Aorta (tissue), 5 donors: ENCODE measurements at places on chromosomes 1 and 21. TPM values are rescaled to one million over a fixed set of nuclear protein-coding genes. Genes with fewer than 3 reads are reported as not detected.

Gene AGMAT
- total RNA-seq = 0.13 TPM

Gene SPATA17
- total RNA-seq = not detected

Gene SPATA21
- not detected for total RNA-seq

Gene LIPI
- not detected for total RNA-seq

Gene SPRR3
- not detected for total RNA-seq

Gene OR14A2
- total RNA-seq = not detected

DNA sequence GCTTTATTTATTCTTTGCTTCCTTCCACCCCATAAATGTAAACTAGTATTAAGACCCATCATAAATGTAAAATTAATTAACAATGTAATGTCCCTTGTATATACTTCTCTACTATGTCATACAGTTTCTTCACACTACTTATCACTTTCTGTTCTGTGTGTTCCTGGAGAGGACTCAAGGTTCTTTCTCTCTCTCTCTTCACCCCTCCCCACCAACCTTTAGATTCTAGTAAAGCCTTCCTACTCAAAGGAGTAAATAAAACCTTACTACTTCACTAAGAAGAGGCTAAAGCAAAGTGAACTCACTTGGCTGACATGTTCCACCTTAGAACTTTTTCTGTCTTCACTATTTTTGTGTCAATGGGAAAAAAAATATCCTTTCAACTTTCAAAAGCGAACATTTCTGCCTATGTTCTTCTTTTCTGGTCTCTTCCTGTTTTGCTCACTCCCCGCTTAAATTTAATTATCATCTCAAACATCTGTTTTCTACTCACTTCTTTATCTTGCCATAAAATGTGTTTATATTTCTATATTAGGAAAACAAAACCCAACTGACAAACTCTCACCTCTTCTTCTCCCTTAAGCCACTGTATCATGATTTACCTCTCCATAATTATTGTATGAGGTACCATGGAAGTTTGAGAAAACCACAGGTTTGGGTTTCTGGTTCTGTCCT is 260.3 kb downstream of the DPYD start:
- DNase-seq = no peak

- DNase-seq = no peak
Measured at GRCh38 chr1:87017998-87018672, 103.7 kb downstream of the HS2ST1 start.

- no peak for DNase-seq
Measured at GRCh38 chr1:243343970-243344937, 88.4 kb downstream of the SDCCAG8 start.

DNA sequence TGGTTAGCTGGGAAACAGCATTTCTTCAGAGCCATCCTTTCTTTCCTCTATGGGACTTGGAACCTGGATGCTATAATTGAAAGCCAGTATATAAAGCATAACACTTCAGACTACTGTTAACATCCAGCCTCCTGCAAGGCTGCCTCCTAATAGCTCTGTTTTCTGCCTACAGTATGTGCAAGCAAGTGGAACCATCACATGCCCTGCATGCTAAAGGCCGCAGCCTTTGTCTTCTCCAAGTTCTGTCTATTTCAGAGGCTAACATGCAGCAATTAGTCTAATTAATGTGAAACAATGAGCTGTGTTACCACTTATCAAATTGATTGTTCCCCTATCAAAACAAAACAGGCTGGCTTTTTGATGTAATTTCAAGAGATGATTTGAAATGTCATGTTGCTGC is 82.7 kb upstream of the ESRRG start:
- DNase-seq = no peak

GRCh38 chr1:196538473-196538872 is 69.8 kb downstream of the KCNT2 start:
- DNase-seq = no peak

DNA sequence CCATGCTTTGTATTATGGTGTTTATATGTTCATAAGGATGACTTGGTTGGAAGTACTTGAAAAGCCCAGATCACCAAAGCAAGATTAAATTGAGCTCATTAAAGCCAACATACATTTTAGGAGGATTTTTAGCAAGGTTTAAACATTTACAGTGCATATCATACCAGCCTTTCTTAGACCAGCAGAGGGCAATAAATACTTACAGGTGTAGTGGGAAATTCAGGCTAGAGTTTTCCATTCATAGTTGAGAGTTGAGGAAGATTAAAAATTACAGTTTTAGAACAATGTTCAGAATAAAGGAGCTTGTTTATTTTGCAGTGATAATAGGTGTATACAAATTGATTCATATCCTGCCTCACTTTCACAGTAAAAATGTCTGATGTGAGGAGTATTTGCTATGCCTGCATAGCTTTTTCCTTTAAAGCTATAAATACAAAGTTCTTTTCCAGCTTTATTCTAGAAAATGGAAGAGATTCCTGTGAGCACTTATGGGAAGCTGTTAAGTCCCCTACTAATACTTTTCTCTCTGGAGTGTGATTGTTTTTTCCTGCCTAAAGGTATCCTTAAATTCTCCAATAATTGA is 35.3 kb downstream of the DTL start:
- no peak for DNase-seq

DNA sequence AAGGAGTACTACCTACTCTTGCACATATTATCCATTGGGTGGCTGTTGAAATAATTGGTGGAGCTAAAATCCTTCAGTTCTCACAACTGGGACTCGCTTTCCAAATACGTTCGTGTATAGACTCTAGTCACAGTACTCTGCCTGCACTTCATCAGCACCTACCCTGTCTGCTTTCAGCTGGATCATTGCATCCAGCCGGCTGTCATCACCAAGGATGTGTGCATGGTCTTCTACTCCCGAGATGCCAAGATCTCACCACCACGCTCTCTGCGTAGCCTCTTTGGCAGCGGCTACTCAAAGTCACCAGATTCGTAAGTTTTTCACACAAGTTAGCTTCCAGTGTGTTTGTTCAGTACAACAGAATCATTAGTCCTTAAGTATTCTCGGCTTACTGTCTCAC is 37.3 kb upstream of the PGD start:
- no peak for DNase-seq

- no peak for DNase-seq
Measured at GRCh38 chr1:14662116-14662515, 63.6 kb downstream of the KAZN start.

GRCh38 chr1:200675588-200675852 is 5.8 kb upstream of the DDX59 start:
- DNase-seq = no peak

- DNase-seq = no peak
Measured at GRCh38 chr1:61149010-61149860, 66.9 kb downstream of the NFIA start.

- no peak for DNase-seq
Measured at GRCh38 chr1:158249646-158250045, 4.6 kb upstream of the CD1A start.

GRCh38 chr1:183776731-183777130 is 28.2 kb upstream of the RGL1 start:
- no peak for DNase-seq

DNA sequence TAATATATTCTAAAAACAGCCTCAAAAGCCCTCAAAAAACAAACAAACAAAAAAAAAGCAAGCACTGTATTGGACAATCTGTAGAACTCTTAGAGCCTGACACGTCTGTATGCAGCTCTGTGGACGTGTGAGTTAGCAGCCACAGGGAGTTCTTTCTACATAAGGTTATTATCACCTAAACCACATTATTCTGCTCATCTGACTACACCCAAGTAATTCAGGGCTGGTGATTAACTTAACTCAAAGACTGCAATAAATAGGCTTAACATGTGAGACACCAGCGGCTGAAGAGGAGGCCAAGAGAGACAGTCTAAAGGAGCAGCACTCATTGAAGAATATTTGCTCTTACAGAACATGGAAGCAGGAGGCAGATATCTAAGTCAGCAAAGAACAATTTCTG is 316.0 kb downstream of the VAV3 start:
- DNase-seq = no peak

- DNase-seq = no peak
Measured at GRCh38 chr1:30027247-30027646, 696.1 kb downstream of the MATN1 start.

GRCh38 chr21:16388911-16389560 is 659.3 kb downstream of the USP25 start:
- DNase-seq = no peak

DNA sequence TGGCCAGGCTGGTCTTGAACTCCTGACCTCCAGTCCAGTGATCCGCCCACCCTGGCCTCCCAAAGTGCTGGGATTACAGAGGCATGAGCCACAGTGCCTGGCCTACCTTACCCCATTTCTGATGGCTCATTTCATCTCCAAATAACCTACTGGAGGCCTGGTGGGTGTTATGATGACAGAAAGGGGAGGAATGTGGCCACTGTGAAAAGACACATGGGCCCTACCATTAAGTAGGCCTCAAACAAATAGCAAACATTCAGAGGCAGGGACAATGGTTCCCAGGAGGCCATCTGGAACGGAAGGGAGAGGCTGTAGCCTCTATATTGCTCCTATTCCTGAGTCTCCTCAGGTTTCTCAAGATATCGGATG is 932 bp upstream of the FCRLA start:
- DNase-seq = no peak

DNA sequence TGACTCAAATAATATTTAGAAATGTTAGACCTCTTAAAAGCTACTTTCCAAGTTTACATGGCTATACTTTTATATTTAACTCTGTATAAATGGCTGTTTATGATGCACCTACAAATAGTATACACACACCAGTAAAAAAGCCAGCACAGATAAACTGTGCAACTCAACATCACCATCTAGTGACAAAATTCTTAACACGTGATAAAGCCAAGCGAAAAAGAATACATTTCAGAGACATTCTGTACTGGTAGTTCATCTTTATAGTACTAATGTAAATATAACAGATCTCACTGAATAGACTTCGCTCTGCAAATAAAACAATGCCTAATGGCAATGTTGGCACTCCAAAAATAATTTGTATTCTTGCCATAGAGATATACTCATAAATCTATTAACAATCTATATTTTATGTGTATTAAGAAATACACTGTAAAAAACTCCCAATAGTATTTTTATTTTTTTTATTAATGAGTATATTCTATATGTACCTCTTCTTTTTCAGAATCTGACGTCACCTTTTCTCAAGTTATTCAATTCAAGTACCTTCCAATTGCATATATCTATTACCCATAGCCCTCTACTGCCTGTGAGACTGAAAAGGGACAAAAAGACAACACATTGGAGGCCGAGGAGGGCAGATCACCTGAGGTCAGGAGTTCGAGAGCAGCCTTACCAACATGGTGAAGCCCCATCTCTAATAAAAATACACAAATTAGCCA is 100.2 kb downstream of the DPYD start:
- DNase-seq = no peak

GRCh38 chr1:170623171-170623570 is 40.8 kb upstream of the PRRX1 start:
- DNase-seq = no peak

DNA sequence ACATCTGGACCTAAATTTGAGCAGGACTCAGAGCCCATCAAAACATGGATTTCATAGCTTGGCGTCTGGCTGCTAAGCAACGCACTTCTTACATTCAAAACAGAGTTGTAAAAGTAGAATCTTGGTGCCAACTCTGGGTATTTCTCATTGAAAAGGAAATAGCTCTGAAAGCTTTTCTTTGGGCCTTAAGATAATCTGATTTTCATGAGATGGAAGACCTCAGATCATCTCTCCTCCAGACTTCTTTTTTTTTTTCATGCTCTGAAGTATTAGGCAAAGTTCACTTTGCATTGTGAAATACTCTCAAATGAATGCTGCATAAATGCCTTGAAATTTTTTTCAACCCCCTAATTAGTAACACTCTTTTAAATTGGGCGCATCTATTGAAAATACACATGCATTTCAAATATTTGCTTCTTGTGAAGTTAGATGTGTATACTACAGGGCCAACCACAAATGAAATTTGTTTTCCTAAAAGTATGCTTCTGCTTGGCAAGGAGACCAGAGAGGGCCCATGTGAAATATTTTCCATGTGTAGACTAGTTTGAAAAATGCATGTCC is 4.2 kb downstream of the ADAMTS5 start:
- DNase-seq = no peak

DNA sequence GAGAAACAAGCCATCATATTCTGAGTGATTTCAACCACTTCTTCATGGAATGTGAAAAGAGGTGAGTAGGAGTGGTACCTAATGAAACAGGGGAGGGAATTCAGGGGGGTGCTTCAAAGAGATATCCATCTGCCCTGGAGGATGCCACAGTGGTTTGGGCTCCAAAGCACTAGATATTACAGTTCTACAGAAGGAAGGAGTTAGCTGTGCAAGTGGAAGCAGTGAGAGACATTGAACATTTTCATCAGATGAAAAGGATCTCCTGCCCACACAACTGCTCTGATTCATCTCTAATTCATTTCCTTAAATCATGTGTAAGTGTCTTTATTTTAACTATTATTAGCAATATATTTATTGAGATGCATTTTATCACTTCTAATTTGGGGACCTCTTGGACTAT is 2.8 kb upstream of the RGS5 start:
- DNase-seq = no peak
